ENCODE measurements at places on chromosomes 13 and 19.

- no peak for DNase-seq
These were observed 132.9 kb downstream of the PAN3 start for GRCh38 chr13:28271056-28271840.

GRCh38 chr19:47001584-47001983 lies 18.1 kb upstream of the NPAS1 start:
- no peak for DNase-seq

DNA sequence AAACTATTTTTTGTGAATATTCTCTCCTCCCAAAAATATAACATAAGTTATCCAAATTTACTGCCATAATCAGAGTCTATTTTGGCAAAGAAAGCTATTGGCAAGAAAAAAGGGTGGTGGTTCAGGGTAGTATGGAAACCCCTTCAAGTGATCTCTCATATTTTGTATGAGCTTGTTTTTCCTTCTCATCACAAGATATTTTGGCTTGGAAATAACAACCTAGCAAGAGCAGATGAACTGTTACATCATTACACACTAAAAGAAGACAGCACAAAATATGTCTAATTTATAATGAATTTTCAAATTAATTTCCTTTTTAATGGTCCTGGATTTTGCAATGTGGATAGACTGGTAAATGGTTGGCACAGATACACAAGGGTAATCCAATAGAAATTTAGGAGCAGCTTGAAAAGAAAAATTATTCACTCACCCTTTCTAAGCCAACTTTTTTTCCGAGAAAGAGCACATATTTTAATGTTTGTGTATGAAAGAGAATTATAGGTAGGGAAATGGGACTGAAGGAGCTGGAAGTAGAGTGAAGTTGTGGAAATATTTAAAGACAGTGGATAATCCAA lies 225.1 kb downstream of the EFNB2 start:
- DNase-seq = no peak

GRCh38 chr19:41577144-41577830 lies 1.3 kb downstream of the CEACAM21 start:
- no peak for DNase-seq

GRCh38 chr13:41577436-41577835 lies 120.1 kb downstream of the RGCC start:
- no peak for DNase-seq

DNA sequence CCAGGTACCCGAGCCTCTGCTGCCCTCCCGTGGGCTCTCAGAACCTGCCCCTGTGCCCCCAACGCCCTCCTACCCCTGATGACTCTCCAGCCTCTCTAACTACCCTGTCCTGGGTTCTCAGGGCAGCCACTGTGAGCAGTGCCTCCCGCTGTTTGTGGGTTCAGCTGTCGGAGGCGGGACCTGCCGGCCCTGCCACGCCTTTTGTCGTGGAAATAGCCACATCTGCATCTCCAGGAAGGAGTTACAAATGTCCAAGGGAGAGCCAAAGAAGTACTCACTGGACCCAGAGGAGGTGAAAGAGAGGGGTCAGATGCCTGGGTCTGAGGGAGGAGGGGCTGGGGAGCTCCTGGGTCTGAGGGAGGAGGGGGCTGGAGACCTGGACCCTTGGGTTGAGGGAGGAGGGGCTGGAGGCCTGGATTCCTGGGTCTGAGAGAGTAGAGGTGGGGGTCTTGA lies 20.0 kb downstream of the CNFN start:
- DNase-seq = no peak

GRCh38 chr19:6450166-6450565 lies 9.4 kb downstream of the SLC25A23 start:
- DNase-seq = no peak

DNA sequence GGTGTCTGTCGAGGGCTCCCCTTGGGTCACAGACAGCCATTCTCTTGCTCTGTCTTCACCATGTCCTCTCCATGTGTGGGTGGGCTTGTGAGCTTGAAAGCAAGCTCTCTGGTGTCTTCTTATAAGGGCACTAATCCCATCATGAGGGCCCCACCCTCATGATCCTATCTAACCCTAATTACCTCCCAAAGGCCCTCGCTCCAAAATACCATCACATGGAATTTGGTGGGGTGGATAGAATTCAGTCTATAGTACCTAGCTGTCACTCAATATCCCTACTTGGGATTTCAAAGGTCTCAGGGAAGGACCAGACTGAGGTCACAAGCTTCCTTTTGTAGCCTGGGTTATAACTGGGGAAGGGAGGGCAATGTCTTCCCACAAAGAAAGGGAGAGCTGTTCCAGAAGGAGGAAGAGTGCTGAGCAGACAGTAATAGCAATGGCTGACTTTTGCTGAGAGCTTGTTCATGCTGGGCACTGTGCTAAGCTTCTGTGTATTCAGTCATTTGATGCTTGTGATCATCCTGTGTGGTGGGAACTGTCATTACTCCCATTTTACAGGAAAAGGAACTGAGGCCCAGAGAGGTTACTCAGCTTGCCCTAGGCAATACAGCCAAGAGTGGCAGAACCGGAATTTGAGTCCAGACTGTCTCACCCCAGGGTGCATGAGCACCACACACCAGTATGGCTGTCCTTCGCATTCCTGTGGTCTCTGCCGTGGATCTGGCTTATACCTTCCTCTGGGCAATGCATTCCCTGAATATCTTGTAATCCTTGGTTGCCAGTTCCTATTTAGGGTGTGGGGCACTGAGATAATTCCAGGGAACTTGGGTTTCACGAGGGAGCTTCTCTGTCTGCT lies 8.2 kb downstream of the FXYD5 start:
- no peak for DNase-seq

- DNase-seq = no peak
These were observed 281.6 kb downstream of the DNAJC15 start for GRCh38 chr13:43304945-43305344.

DNA sequence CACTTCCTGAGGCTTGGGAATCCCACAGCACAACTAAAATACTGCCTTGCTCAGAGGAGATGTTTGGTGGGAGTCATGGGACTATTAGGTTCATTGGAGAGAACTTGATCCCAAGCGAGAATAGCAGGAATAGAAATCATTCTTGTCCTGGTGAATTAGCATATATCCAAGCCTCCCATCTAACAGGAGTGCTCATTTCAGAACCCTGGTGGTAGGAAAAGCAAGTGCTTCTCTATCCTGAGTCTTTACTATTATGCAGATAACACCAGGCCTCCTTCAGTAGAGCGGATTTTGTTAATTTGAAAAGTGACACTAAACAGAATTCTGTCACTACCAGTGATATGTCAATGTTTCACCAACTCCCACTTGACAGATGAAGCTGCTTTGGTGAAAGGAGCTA lies 199.5 kb downstream of the ATP8A2 start:
- DNase-seq = no peak

DNA sequence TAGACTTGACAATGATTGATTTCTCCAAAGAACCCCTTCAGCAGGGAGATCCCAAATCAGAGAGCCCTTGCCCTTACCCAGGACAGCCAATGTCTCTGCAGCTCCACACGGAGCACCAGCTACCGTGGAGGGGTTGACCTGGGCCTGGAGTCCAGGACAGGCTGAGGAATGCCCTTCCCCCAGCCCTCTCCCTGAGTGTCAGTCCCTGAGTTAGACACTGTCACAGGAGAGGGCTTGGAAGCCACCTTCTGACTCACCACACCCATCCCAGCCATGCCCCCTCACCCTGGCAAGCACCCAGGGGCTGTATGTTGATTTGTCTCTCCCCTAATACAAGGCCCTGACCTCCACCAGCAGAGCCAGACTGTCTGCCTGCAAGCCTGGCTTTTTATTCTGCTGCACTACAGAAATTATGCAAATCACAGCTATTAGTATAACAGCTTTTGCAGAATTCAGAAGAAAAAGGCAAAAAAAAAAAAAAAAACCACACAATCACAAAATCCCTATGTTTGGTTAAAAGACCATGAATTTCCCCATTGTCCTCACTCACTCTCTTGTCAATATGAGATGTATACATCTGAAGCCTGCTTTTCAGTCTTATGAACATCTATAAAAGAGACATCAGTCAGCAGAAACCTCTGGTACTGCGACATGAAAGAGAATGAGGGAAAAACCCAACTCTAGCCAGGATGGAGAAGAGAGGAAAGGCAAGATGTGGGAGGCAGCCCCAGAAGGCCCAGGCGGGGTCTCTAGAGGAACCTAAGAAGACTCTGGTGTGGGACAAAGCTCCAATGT lies 240.7 kb downstream of the UQCRFS1 start:
- DNase-seq = no peak

- DNase-seq = no peak
These were observed 83.2 kb upstream of the WASF3 start for GRCh38 chr13:26474286-26474685.

GRCh38 chr13:84997858-84998257 lies 801.4 kb downstream of the SLITRK6 start:
- no peak for DNase-seq

DNA sequence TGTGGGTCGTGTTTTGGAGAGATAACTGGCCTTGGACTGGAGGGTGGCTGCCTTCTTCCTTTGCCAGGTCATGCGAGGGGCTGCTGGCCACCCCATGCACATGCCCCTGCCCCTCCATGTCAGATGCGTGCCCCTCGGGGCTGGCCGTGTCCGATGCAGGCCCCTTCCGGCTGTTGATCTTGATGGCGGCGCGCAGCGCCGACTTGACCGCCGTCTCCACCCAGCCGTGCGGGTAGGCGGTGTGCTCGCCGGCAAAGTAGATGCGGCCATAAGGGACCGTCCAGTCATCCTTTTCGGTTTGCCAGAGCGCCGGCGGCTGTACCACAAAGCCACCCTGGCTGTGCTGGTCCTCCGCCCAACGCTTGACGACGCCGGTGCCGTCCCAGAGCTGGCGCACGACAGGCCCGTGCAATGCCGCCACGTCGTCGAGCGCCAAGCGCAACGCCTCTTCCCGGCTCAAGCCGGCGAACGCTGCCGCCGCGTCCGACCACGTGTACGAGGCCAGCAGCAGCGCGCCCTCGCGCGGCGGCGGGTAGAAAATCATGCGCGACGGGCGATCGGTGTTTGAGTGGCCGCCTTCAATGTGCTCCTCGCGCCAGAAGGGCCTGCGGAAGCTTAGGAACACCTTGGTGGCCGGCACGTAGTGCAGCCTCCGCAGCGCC lies 6.9 kb downstream of the IL4I1 start:
- peak; percentile 63 for DNase-seq

DNA sequence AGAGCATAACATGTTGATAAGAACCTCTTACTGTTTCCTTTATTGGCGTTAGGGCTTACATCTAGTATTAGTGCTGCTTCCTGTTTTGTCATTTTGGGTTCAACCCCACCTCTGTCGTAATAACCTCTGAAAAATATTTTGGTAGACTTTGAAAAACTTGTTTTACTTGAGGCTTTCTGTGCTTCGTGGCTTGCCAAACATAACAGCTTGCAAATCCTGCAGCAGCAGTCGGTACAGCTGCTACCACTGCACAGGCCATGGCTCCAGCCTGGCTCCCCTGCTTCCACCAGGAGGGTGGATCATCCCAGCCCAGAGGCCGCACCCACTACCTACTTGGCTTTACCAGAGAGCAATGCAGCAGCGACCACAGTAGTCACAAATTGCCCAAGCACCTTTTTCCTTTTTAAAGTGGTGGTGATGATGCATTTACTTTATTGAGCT lies 11.8 kb upstream of the CEACAM4 start:
- DNase-seq = no peak

GRCh38 chr13:102914339-102914930 lies 68.6 kb downstream of the ERCC5 start:
- no peak for DNase-seq

GRCh38 chr13:51589793-51590192 lies 5.5 kb downstream of the WDFY2 start:
- DNase-seq = no peak

- DNase-seq = no peak
These were observed 148.1 kb downstream of the USP12 start for GRCh38 chr13:27023385-27024073.

- DNase-seq = no peak
These were observed 24.1 kb upstream of the MIR17HG start for GRCh38 chr13:91323349-91323748.

GRCh38 chr19:32269831-32270230 lies 75.6 kb upstream of the ZNF507 start:
- DNase-seq = no peak

- DNase-seq = no peak
These were observed 2801.9 kb downstream of the PCDH9 start for GRCh38 chr13:64428196-64428595.

DNA sequence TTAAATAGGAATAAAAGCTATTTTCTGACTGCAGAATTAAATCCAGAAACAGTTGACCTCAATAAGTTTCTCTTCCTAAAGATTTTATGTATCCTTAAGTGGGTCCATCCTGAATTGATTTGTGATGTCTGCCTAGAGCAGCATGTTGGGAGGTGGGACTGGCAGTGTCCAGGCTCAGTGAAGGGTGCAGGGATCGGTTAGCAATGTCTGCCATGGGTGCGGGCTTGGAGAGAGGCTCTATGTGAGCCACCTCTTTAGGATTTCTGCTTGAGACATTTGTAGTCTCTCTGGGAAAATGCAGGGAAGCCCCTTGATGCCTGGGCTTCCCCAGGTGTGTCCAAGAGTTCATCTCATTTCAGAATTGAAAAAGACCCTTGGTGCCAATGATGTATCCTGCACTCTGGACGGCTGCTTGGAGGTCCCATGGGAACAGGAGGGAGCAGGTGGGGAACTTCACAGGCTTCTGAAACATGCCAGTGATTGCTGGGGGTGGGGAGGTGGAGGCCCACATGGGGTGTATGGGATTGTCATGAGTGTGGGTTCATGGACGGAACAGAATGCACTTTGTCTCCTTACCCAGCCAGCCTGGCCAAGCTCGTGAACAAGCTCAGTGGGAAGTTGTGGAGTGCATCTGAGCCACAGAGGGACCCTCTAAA lies 6.2 kb upstream of the COLGALT1 start:
- no peak for DNase-seq

DNA sequence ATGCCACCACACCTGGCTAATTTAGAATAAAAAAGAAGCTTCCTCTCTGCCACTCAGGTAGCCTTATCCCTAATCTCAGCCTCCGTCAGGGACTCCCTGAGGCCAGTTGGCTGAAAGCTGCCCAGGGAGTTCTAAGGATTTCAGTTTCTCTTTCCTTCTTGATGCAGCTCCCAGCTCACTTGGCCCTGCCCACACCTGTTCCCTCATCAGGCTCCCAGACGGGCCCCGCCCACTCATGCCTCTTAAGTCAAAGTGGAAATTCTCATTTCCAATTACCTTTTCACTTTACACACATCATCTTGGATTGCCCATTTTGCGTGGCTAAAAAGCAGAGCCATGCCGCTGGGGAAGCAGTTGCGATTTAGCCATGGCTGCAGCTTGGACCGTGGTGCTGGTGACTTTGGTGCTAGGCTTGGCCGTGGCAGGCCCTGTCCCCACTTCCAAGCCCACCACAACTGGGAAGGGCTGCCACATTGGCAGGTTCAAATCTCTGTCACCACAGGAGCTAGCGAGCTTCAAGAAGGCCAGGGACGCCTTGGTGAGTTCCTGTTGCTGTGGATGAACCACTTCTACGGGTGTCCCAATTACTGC lies at the start of gene IFNL1:
Gene IFNL1 (plus strand): TSS at position 353 of the 591 bp plus-strand sequence. CDS start 15 bp downstream, at position 368.
- DNase-seq = no peak

DNA sequence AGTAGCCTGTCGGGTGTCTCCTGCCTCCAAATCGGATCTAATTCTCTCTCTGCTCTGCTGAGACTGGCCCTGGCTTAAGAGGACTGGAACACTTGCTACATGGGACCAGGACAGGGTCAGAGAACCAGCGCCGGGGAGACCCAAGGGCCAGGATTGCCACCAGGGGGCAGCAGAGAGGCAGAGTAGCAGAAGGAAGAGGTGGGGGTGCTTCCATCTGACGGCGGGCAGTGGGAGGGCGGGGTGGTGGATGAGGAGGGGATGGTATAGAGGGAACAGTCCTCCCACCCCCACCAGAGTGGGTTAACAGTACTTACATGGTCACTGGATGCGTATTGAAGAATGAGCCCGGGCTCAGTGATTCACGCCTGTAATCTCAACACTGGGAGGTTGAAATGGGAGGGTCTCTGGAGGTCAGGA lies 11.9 kb downstream of the SELENOW start:
- peak; percentile 87 for DNase-seq

GRCh38 chr13:83085186-83085900 lies 796.9 kb downstream of the SLITRK1 start:
- no peak for DNase-seq
